Osteoblast (primary cell): ENCODE measurements at places on chromosomes 7 and 10.

DNA sequence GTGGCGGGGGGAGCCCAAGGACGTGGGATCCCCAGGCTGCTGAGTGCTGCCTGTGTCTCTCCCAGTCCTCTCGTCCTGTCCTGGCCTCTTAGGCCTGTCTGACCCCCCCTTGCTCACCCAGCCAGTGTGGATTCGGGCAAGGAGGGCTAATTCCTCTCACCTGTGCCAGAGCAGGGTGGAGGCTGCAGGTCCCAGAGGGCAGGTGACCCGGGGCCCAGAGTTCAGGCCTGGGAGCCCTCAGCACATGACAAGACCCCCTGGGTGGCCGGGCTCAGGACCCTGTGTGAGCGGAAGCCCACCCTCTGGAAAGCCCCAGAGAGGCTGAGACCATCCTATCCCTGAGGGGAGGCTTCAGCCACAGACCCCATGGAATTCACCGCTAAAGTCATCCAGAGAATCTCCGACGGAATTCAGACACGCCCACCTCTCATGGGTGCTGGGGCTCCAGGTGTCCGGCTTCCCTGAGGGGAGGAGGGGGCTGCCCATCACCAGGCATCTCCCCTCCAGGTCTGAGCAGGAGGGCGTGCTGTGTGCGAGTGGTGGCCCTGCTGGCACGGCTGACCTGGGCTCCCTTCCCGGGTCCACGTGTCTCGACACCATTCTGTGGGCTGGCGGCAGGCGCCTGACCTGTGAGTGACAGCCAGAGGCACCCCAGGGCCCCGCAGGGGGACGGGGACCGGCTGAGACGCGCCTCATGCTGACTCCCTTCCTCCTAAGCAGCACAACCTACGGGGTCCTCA, 5.0 kb downstream of the KNDC1 start:
- H3K36me3 ChIP-seq: no peaks in the 10 kb centered on the region
- H3K4me3 ChIP-seq: no peak overlapping the region
- H3K27ac ChIP-seq: no peak overlapping the region
- H3K4me1 ChIP-seq: no peaks in the 10 kb centered on the region
- H3K27me3 ChIP-seq: peaks cover 13% of the 10 kb centered on the region
- DNase-seq: peak; percentile 82

GRCh38 chr7:55237156-55237893, 127.8 kb upstream of the LANCL2 start:
- DNase-seq: no peak
- H3K27ac ChIP-seq: no peak overlapping the region
- H3K4me3 ChIP-seq: no peak overlapping the region
- H3K27me3 ChIP-seq: peaks cover 26% of the 10 kb centered on the region
- H3K4me1 ChIP-seq: no peaks in the 10 kb centered on the region

- H3K27ac ChIP-seq: no peak overlapping the region
- H3K4me1 ChIP-seq: no peaks in the 10 kb centered on the region
- no peak overlapping the region for H3K4me3 ChIP-seq
- H3K36me3 ChIP-seq: no peaks in the 10 kb centered on the region
- H3K27me3 ChIP-seq: no peaks in the 10 kb centered on the region
- DNase-seq: no peak
Measured at GRCh38 chr10:118148247-118148646, 101.5 kb upstream of the RAB11FIP2 start.

DNA sequence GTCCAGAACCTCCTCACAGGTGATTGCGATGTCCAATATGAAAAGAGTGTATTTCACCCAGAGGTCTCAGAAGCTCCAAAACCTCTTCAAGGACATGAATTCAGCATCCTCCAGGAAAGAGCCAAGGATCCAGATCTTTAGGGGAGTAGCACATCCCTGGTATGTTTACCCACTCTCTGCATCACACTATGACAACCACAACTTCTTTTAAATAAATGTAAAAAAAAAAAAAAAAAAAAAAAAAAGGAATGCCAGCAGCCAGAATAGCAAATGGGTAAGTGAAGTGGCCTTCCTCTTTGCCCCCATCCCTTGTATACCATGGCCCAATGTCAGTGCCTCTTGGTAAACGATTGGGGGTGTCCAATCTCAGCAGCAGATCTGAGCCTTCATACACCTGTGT, 67.3 kb downstream of the SORBS1 start:
- DNase-seq: no peak
- H3K4me1 ChIP-seq: no peaks in the 10 kb centered on the region
- no peaks in the 10 kb centered on the region for H3K27me3 ChIP-seq
- H3K4me3 ChIP-seq: no peak overlapping the region
- no peaks in the 10 kb centered on the region for H3K36me3 ChIP-seq

- DNase-seq: no peak
- H3K27me3 ChIP-seq: no peaks in the 10 kb centered on the region
- H3K4me3 ChIP-seq: no peak overlapping the region
- H3K27ac ChIP-seq: peak overlapping the region; percentile 42
Measured at GRCh38 chr10:79260811-79261740, 86.2 kb upstream of the PPIF start.

- H3K36me3 ChIP-seq: no peaks in the 10 kb centered on the region
- DNase-seq: peak; percentile 96
- no peaks in the 10 kb centered on the region for H3K27me3 ChIP-seq
Measured at GRCh38 chr10:80498833-80499741, 38.6 kb upstream of the SH2D4B start.

- H3K27me3 ChIP-seq: no peaks in the 10 kb centered on the region
- no peaks in the 10 kb centered on the region for H3K36me3 ChIP-seq
- H3K27ac ChIP-seq: no peak overlapping the region
- peaks cover 2% of the 10 kb centered on the region for H3K4me1 ChIP-seq
- no peak overlapping the region for H3K4me3 ChIP-seq
Measured at GRCh38 chr7:7272294-7272693, 90.0 kb downstream of the C1GALT1 start.

GRCh38 chr10:75538144-75538543, 106.7 kb downstream of the LRMDA start:
- no peak overlapping the region for H3K27ac ChIP-seq
- H3K27me3 ChIP-seq: no peaks in the 10 kb centered on the region
- H3K4me1 ChIP-seq: peaks cover 17% of the 10 kb centered on the region
- no peak for DNase-seq
- H3K4me3 ChIP-seq: no peak overlapping the region

DNA sequence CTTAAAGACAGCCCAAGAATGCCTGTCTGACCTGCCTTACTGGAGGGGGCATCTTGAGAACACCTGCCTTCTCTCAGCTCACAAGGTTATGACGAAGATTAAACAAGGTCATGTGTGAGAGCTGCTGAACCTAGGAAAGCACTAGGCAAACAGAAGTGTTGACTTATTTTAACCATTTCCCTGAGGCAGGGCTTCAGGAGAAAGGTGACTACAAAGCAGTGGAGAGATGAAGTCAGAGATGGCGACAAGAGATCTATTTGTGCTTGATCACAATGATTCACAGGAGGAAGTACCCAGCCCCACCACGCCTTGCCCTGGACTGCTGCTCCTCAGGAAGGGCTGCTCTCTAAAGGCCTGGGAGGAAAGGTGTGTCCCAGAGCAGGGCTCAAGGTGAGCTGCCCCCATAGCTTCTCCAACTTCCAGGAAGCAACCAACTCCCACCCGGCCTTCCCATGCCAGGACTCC, 27.8 kb downstream of the STN1 start:
- peaks cover 41% of the 10 kb centered on the region for H3K4me1 ChIP-seq
- H3K27ac ChIP-seq: no peak overlapping the region
- no peak overlapping the region for H3K4me3 ChIP-seq
- peaks cover 27% of the 10 kb centered on the region for H3K36me3 ChIP-seq

DNA sequence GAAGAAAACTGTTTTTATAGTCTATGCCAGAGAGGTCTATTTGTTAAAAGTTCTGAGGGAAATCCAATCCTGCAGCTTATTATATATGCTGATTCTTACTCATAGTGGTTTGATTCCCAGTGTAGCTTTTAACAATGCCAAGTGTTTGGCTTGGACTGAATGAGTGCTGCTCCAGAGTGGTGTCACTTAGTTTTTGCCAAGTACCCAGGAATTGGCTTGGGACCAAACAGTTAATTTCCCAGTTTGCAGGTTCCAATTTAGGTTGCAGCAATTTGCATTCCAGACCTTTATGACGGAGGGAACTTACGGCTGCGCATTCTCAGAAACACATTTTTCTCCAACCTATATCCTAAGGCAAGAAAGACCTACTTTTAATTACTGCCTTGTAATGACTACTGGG, 32.4 kb downstream of the NSUN6 start:
- DNase-seq: peak; percentile 17
- peaks cover 8% of the 10 kb centered on the region for H3K4me1 ChIP-seq
- no peaks in the 10 kb centered on the region for H3K27me3 ChIP-seq
- no peak overlapping the region for H3K27ac ChIP-seq
- H3K4me3 ChIP-seq: no peak overlapping the region

DNA sequence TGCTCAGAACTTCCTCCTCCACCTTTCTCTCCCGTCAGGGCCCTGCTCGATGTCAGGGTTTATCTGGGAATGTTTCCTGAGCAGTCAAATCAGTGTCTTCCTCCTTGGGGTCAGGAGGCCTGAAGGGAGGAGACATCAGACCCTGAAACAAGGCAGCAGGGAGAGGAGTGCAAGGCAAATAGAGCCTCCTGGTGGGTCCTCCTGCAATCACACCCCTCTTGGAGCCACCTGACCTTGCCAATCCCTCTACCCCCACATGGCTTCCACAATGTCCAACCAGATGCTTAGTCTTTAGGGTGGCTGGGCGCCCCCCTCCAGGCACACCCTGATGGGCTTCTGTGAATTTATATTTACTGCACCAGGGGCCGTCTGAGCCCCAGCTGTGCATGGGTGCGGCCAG, 12.2 kb downstream of the GPR26 start:
- H3K36me3 ChIP-seq: no peaks in the 10 kb centered on the region
- no peaks in the 10 kb centered on the region for H3K4me1 ChIP-seq
- no peak overlapping the region for H3K4me3 ChIP-seq

DNA sequence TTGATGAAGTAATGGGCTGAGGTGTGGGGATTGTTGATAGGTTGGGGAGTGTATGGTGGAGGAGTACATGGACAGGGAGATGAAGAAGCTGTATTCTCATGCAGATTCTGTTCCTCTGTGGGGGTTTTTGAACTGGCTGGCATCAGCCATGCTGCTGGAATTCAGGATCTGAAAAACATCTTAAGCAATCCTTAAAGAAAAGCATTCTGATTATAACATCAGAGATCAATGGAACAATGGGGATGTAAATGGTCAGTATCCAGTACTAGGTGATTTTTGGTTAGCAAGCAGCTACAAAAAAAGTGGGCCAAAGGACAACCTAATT, 247.5 kb upstream of the GALNT17 start:
- no peaks in the 10 kb centered on the region for H3K36me3 ChIP-seq
- DNase-seq: no peak
- no peak overlapping the region for H3K4me3 ChIP-seq
- H3K27ac ChIP-seq: no peak overlapping the region
- no peaks in the 10 kb centered on the region for H3K27me3 ChIP-seq
- H3K4me1 ChIP-seq: no peaks in the 10 kb centered on the region

DNA sequence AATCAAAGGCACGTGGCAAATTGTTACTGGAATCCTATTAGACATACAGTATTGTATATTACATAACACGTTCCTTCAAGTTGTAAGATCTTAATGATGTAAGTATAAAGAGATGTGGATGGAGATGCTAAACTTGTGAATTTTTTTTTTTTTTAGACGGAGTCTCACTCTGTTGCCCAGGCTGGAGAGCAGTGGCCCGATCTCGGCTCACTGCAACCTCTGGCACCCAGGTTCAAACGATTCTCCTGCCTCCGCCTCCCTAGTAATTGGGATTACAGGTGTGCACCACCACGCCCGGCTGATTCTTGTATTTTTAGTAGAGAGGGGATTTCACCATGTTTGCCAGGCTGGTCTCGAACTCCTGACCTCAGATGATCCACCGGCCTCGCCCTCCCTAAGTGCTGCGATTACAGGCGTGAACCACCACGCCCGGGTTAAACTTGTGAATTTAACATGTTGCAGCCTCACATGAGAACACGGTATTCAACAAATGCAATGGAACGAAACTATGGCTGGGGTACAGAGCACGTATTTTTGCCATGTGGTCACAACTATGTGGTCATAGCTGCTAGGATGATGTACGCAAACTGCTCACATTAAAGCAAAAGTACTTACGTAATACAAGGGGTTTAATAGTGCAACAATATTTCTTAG, 818 bp upstream of the SUPV3L1 start:
- peaks cover 19% of the 10 kb centered on the region for H3K4me1 ChIP-seq
- H3K27me3 ChIP-seq: no peaks in the 10 kb centered on the region
- no peak for DNase-seq
- peak overlapping the region; percentile 100 for H3K27ac ChIP-seq

- DNase-seq: no peak
- H3K4me1 ChIP-seq: no peaks in the 10 kb centered on the region
- no peaks in the 10 kb centered on the region for H3K36me3 ChIP-seq
Measured at GRCh38 chr7:97422046-97422445, 304.5 kb downstream of the SDHAF3 start.

DNA sequence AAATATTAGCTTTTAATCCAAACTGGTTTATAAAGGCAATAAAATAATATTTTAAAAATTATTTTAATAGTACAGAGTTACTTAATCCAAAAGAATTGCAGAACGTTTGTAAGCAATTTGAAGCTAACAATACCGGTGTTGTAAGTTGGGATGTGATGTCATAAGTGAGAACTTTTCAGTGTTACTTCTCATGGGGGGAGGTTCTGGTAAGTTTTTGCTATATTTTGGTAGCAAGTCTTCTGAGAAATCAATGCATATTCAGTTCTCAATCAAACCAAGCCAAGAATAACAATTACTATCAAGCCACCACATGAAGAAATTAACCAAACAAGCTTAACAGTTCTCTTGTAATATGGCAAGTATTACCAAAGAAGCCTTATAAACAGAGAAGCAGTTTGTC, 147.1 kb upstream of the ASAH2 start:
- H3K36me3 ChIP-seq: no peaks in the 10 kb centered on the region
- no peaks in the 10 kb centered on the region for H3K27me3 ChIP-seq
- DNase-seq: no peak
- H3K4me1 ChIP-seq: peaks cover 43% of the 10 kb centered on the region

DNA sequence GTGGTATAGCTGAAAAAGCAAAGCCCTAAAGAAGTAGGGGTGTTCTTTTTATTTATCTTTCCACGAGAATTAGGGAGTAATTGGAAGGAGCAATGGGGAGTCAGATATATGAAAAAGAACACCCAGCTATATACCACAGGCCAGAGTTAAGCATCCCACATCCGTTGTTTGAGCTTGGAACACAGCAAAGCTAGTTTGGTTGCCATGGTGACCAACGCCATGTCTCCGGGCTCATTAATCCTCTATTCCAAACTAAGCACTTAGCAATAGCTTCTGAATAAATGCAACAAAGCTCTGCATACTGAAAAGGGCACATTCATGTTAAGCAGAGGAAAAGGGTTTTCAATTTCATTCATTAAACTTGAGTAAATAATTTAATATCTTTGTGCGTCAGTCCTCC, 23.5 kb downstream of the ASB4 start:
- no peak overlapping the region for H3K27ac ChIP-seq
- H3K36me3 ChIP-seq: no peaks in the 10 kb centered on the region
- no peaks in the 10 kb centered on the region for H3K4me1 ChIP-seq
- H3K4me3 ChIP-seq: no peak overlapping the region

GRCh38 chr7:82741493-82741892, 297.9 kb upstream of the CACNA2D1 start:
- no peak for DNase-seq
- no peak overlapping the region for H3K27ac ChIP-seq

GRCh38 chr7:94250124-94250523, 144.6 kb upstream of the COL1A2 start:
- no peaks in the 10 kb centered on the region for H3K4me1 ChIP-seq
- no peak for DNase-seq
- no peaks in the 10 kb centered on the region for H3K36me3 ChIP-seq
- H3K27ac ChIP-seq: no peak overlapping the region
- peaks cover 4% of the 10 kb centered on the region for H3K27me3 ChIP-seq
- H3K4me3 ChIP-seq: no peak overlapping the region
